Renal pelvis (tissue), 12 donors: ENCODE measurements at places on chromosomes 4 and X. TPM values are rescaled to one million over a fixed set of nuclear protein-coding genes. Genes with fewer than 3 reads are reported as not detected.

GRCh38 chrX:150566734-150567182 lies 1.7 kb upstream of the MTM1 start:
- no peak for DNase-seq

DNA sequence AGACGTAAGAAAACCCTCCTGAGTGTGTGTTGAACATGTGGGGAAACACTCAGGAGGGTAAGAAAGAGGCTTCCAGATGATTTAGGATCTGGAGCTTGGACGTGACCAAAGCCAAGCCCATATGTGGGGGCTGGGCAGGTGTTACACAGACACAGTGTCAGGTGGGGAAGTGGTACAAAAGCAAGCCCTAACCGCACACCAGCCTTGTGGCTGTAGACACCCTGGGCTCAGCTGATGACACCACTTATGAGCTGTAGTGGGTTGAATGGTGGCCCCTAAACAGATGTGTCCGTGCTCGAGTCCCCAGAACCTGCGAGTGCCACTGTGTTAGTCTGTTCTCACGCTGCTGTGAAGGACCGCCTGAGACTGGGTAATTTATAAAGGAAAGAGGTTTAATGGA lies 25.0 kb upstream of the NSG1 start:
- no peak for DNase-seq

EREG gene
- polyA plus RNA-seq, result 0.07 TPM

SPRY1 gene
- polyA plus RNA-seq, result 93.7 TPM

PDE5A gene
- 40.5 TPM for polyA plus RNA-seq

ARAP2 gene
- 7.7 TPM for polyA plus RNA-seq
